ENCODE measurements at places on chromosomes 16 and 17. TPM values are rescaled to one million over a fixed set of nuclear protein-coding genes. Genes with fewer than 3 reads are reported as not detected.

The MGAT5B gene
- 0.18 TPM for total RNA-seq

The SDR42E2 gene
- not detected for total RNA-seq

The TBC1D28 gene
- not detected for total RNA-seq

The CLEC18C gene
- not detected for total RNA-seq

The KRTAP3-2 gene
- total RNA-seq, result not detected

The IL34 gene
- total RNA-seq, result not detected
